ENCODE measurements at places on chromosomes 5 and 9.

- DNase-seq: no peak
Observed at GRCh38 chr5:35246900-35247647, 16.8 kb upstream of the PRLR start.

- DNase-seq: no peak
Observed at GRCh38 chr5:130801963-130802362, 363.1 kb downstream of the HINT1 start.

DNA sequence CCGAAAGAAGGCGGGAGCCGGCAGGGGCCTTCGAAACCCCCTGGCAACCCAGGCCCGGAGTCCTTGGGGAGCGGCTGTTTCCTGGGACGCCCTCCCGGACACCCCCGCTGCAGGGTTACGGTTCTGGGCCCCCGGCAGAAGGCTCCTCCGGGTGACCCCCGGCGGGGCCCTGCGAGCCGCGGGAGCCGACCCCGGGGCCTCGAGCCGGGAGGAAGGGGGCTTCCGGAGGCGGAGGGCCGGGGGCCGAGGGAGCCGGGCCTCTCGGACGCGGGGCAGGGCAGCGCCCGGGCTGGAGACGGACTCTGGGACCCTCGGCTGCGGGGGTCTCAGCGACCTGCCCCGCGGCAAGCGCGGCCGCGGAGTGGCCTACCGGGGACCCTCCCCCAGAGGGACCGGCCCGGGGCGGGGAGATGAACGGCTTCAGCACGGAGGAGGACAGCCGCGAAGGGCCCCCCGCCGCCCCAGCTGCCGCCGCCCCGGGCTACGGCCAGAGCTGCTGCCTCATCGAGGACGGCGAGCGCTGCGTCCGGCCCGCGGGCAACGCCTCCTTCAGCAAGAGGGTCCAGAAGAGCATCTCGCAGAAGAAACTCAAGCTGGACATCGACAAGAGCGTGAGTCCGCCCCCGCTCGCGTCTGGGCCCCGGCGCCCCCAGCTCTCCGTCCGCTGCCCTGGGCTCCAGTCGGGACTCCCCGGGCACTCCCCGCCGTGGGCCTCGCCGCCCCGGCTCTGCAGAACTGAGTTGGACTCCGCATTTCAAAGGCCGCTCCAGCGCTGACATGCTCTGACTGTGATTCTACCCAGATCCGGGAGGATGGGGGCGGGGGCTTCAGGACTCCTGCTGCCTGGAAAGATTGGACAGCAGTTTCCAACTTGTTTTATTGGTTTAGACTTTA is 645 bp downstream of the SAP30L start:
- DNase-seq: peak; percentile 32

- DNase-seq: no peak
Observed at GRCh38 chr9:137582286-137582860, 3.6 kb upstream of the DPH7 start.

DNA sequence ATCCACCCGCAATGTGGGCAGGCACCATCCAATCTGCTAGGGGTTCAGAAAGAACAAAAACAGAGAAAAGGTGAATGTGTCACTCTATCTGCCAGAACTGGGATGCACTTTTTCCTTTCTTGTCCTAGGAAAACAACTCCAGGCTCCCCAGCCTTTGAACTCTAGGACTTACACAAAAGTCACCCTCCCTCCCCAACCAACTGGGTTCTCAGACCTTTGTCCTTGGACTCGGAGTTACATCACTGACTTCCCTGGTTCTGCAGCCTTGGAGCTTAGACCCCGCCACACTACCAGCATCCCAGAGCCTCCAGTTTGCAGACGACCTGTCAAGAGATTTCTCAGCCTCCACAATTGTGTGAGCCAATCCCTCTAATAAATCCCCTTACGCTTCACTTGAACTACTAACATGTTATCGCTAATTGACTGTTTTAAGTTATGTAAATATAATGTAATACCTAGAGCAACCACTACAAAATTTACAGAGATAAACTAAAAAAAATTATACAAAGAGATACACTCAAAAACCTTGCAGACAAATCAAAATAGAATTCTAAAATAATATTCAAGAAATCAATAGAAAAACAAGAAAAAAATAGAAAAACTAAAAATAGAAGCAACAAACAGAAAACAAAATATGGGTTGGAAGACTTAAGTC is 5.3 kb upstream of the UBLCP1 start:
- no peak for DNase-seq

- no peak for DNase-seq
Observed at GRCh38 chr9:84856181-84856632, 186.7 kb downstream of the NTRK2 start.

DNA sequence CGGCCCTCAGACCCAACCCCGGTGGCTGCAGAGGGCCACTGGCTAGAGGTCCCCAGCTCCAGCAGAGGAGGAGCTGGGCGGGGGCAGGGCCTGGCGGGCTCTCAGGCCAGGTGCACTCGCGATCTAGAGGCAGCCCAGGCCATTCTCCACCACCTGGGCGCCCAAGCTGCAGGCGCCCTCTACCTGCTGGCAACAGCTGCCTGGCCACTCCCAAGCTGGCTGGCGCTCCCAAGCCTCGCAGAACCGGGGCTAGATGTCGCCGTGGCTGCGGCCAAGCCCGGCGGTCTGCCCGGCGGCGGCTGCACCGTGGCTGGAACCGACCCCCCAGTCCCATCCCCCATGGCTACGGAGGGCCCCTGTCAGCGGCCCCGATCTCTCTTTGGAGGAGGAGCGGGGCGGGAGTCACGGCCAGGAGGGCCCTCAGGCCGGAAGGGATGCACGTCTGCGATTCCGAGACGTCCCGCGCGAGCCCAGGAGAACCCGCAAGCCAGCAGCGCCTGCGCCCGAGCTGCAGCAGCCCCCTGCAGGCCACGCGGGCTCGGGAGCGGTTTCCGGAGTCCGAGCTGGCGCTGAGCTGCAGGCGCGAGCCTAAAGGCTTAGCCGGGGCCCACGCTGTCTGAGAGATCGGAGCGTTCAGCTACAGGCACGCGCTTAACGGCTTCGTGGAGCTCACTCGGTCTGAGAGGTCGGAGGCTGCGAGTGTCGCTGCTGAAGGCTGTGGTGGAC is 44.3 kb upstream of the BICD2 start:
- peak; percentile 31 for DNase-seq

- no peak for DNase-seq
Observed at GRCh38 chr5:141491323-141492167, 2.7 kb downstream of the PCDHGC5 start.

- DNase-seq: no peak
Observed at GRCh38 chr5:151041577-151042268, 21.3 kb downstream of the GPX3 start.

DNA sequence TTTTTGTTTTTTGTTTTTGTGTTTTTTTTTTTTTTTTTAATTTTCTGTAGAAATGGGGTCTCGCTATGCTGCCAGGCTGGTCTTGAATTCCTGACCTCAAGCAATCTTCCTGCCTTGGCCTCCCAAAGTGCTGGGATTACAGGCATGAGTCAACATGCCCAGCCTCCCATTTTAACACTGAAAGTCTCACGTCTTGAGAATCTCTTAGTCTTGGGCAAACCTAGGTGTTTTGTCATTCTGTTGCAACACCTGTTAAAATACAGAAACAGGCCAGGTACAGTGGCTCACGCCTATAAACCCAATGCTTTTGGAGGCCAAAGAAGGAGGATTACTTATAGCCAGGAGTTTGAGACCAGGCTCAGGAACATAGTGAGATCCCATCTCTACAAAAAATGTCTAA is 599.0 kb downstream of the TLR4 start:
- no peak for DNase-seq

DNA sequence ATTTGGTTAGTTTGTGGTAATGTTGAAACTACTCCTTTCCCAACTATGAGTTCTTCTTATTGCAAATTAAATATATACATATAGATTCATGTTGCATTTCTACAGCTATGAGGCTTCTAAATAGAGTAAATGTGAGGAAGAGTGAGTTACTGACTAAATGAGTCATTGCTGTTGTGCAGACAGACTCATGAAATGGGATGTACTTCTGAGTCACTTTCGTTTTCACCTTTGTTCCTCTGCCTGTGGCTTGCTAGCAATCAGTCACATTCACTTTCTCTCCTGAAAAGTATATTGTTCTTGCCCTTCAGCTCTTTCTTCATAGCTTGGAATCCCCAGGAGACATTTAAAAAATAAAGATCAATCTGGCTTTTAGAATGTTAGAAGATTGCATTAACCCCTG is 295.5 kb upstream of the SMC2 start:
- DNase-seq: no peak

DNA sequence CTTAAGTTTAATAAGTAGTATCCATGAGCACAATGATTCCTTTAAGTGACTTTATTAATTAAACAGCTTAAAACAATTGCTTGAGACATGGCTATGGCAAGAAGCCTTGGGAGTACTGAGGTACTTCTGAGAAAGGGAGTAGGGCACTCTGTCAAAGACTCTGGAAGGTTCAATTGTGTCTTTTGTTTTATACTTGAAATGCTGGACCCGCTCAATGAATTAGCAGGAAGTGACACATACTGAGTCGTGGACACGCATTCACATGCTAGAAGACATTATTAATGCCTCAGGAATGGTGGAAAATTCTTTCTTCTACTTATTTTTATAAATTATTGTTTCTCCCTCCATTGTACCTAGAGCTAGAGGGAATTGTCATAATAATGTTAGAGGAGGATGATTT is 347.3 kb upstream of the ZNF608 start:
- DNase-seq: no peak

DNA sequence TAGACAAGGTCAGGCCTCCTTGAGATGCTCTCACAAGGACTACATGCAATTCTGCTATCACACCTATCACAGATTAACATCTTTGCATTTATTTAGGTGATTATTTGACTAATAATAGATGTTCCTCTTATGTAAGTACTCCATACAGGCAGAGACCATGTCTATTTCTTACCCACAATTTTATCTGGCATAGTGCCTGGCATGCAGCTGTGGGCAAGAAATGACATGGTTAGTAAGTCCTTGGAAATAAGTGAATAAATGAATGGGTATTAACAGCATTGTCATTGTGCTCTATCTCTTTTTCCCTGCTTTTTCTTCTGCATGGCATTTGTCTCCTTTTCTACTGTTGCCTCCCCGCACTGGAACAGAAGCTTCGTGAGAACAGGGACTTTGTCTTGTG is 49.4 kb downstream of the SLC22A5 start:
- DNase-seq: no peak

DNA sequence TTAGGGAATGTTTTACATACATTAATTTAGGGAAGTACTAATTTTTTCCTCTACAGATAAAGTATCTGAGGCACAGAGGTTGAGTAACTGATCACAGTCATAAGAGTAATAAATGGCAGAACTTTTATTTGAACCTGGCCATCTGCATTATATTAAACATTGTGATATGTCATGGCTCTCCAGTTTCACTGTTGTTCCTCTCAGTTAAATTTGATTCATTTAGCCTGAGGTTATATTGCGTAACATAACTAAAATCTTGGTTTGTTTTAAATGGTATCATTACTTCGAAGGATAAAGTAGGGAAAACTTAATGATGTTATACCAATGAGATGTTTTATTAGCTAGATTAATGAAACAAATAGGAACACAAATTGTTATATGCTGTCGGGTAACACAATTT is 284.4 kb downstream of the KDM4C start:
- DNase-seq: no peak

- DNase-seq: no peak
Observed at GRCh38 chr5:19406576-19407365, 581.2 kb downstream of the CDH18 start.

- DNase-seq: peak; percentile 7
Observed at GRCh38 chr5:82676661-82677060, 398.5 kb upstream of the RPS23 start.

GRCh38 chr9:132201139-132201538 is 39.3 kb downstream of the NTNG2 start:
- no peak for DNase-seq

- no peak for DNase-seq
Observed at GRCh38 chr9:137313326-137313936, 11.4 kb upstream of the NRARP start.

GRCh38 chr5:104778-105296 is 12.9 kb downstream of the PLEKHG4B start:
- no peak for DNase-seq

DNA sequence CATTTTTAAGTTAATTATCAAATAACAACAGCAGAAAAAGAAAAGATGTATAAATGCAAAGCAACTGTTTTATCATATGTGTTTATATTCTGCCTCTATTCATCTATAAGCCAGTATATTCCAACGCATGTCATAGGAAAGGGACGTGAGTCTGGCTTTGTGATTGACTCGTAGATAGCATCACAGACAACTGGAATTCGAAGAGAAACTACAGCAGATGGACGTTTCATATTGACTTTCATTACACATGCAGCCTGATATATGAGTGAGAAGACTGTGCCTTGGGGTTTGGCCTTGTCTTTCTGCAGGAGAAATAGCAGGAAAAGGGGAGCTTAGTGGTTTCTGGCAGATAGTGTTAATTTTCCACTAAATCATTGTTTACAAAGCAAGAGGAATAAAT is 1111.9 kb downstream of the MAT2B start:
- no peak for DNase-seq

- no peak for DNase-seq
Observed at GRCh38 chr9:113978725-113979342, 99.3 kb downstream of the AMBP start.

- no peak for DNase-seq
Observed at GRCh38 chr5:43664501-43665040, 61.6 kb downstream of the NNT start.

- no peak for DNase-seq
Observed at GRCh38 chr5:8473827-8474568, 605.0 kb downstream of the MTRR start.

All from stimulated activated CD4-positive, alpha-beta T cell treated with anti-CD3 and anti-CD28 coated beads, Interleukin-12 subunit alpha, Interleukin-12 subunit beta, amount 100 ng/mL, for 48 hours (primary cell).